CD4-positive, alpha-beta T cell treated with Interleukin-17A for 4 hours (primary cell): ENCODE measurements at places on chromosomes 2 and 18.

DNA sequence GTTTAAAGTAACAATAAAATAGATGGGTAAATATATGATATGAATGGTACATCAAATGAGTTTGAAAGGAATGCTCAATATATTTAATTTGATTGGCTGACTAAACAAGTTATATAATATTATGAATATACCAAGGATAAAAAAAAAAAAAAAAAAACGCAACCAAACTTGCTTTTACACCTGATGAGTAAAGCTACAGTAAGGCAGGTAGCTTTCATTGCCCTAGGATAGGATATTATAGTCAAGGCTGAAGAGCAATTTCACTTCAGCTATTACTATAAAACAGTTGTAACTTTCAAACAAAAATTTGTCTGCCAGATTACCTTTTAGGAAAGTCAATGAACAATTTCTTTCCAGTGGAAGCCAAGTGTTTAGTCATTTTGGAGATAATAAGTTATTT, 56.8 kb upstream of the PEX13 start:
- no peak for DNase-seq

DNA sequence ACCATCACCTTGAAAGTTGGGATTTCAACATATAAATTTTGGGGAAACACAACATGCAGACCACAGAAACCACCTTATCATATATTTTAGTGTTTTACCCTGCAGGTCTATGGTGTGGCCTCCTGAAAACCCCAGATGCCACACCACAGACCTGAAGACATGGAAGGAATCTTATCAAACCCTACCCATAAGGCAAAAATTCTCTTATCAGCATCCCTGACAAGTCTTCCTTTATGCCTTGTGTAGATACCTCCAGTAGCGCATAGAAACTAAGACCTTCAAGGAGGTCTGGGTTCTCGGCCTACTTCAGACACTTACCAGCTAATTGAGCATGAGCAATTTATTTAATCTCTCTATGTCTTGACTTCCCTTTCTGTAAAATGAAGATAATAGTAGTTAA, 59.1 kb upstream of the SLC14A2 start:
- DNase-seq = no peak

DNA sequence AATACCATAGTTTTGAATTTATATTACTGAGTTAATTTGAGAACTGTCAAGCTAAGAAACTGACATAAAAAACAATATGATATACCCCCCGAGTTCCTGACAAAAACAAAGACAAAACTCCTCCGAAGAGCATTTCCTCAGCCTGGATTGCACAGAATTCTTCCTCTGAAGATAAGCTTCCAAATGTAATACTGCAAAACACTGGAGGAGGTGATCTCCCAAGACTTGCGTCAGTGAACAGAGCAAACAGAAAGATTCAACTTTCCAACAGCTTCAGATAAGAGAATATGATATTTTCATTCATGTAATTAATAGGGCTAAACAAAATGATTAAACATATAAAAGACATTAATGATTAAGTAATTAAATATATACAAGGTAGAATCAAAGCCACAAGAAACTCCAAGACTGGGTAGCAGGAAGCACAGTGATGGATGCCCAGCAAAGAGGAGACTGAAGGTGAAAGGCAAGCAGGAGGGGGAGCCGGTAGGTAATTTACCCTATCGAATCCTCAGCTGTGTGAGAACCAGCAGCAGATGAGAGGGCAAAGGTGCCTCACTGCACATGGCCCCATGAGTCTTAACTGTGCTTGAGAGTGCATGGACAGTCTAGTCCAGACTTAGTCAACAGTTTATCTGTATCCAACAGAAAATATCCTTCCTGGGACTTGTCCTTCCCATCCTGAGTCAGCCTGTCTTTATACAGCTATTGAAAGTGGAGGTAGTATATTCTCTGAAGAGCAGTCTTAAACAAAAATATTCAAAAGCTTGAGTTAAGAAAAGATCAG, 18.3 kb upstream of the SERPINB3 start:
- no peak for DNase-seq

DNA sequence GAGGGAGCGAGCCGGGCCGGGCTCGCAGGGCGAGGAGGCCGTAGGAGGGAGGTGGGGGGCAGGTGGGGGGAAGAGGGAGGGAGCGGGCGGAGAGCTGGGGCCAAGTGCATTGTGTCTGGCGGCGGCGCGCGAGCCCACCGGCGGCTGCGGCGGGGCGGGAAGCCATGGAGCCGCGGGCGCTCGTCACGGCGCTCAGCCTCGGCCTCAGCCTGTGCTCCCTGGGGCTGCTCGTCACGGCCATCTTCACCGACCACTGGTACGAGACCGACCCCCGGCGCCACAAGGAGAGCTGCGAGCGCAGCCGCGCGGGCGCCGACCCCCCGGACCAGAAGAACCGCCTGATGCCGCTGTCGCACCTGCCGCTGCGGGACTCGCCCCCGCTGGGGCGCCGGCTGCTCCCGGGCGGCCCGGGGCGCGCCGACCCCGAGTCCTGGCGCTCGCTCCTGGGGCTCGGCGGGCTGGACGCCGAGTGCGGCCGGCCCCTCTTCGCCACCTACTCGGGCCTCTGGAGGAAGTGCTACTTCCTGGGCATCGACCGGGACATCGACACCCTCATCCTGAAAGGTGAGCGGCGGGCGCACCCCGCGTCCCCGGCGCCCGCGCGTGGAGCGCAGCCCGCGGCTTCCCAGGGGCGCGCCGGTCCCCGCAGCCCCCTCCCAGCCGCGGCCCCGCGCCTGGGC, at the start of gene TMEM178A:
TMEM178A (plus strand) TSS at position 107 of the 680 bp plus-strand sequence; CDS start at position 165, 58 bp downstream.
- DNase-seq = no peak

DNA sequence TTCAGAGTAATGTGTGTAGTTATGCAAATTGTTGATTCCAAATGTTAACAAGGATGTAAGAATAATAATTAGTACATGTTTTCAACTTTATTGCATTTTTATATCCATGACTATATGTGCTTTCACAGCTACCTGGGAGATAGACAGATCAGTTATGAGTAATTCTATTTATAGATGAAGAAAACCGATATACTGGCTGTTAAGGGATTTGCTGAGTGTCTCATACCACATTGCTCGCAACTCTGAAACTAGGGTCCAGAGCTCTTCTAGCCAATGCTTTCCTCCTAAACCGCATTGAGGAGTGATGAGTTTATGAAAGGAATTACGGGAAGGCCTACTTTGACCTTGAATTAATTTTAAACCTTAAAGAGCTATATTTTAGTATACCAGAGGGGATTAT, 202.3 kb downstream of the MYO3B start:
- no peak for DNase-seq

- DNase-seq = no peak
Measured at GRCh38 chr2:129984426-129984825, 5.0 kb downstream of the RAB6C start.

DNA sequence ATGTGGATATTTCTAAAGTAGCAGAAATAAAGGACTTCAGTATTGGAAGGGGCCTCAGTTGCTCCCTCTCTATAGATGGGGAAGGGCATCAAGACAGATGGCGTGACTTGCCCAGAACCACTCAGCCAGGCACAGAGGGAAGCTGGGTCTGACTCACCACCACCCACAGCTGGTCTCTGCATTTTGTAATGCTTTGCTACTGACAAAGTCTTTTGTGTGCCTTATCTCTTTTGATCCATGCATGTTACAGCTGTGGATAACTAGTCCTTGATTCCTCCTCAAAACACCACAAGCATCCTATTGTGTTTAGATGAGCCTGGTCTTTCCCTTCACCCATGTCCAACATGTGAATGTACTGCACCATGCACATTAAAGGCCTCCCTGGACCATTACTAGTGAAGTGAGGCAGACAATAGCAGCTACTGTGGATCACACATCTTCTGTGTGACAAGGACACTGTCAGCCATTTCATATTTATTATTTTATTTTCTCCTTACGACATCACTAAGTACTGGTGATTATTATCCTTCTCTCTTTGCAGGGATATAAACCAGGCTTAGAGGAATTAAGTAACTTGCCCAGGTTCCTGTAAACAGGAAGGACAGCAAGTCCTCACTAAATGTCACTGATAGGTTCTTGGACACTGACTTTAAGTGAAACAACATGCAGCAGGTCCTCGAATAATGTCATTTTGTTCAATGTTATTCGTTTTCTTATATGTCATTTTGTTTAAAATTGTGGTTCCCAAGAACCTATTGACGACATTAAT, 29.6 kb upstream of the IL37 start:
- DNase-seq = no peak

DNA sequence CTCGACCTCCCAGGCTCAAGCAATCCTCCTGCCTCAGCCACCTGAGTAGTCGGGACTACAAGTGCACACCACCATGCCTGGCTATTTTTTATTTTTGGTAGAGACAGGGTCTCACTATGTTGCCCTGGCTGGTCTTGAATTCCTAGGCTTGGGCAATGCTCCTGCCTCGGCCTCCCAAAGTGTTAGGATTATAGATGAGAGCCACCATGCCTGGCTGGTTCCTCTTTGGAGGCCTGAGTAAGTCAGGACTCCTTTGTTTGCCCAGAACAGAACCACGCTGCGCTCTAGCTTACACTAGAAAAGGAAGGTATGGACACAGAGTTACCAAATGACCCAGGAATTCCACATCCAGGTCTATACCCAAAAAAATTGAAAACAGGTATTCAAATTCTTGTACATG, 135.9 kb upstream of the SLC1A4 start:
- no peak for DNase-seq

- no peak for DNase-seq
Measured at GRCh38 chr2:144996225-144996795, 476.4 kb upstream of the ZEB2 start.

GRCh38 chr2:235098269-235098668, 146.5 kb downstream of the SH3BP4 start:
- no peak for DNase-seq

DNA sequence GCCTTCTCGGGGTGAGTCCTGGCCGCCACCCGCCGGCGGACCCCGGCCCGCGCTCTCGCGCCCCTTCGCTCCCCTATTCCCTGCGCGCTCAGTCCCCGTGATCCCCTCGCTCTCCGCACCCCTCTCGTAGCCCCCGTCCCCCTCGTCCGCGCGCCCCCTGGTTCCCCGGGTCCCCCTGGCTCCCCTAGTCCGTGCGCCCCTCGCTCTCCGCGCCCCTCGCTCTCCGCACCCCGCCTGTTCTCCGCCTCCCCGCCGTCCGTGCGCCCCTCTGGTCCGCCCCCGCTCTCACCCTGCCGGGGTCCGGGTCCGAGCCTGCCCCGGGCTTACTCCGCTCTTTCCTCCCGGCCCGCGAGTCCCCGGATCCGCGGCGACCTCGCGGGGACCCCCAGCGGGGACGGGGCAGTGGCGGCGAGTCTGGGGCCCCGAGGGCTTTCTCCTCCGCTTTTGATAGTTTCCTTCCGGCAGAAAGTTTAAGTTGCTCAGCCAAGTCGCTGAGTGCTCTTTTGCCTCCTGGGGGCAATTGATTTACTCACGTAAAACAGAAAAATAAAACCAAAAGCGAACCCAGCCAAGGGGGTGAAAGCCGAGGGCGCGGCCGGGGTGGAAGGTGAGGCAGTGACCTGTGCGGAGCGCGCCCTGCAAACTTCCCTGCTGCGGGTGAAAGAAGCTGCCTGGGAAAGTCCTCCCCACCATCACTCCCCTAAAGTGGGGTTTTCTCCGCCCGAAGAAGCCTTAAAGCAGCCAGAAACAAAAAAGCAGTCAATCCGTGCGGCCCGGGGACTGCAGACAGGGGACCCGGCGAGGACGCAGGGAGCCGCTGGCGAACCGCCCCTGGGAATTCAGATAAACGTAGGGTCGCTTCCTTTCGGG, 568 bp downstream of the RAB31 start:
- no peak for DNase-seq

- DNase-seq = no peak
Measured at GRCh38 chr2:241302759-241303651, 12.5 kb downstream of the HDLBP start.

DNA sequence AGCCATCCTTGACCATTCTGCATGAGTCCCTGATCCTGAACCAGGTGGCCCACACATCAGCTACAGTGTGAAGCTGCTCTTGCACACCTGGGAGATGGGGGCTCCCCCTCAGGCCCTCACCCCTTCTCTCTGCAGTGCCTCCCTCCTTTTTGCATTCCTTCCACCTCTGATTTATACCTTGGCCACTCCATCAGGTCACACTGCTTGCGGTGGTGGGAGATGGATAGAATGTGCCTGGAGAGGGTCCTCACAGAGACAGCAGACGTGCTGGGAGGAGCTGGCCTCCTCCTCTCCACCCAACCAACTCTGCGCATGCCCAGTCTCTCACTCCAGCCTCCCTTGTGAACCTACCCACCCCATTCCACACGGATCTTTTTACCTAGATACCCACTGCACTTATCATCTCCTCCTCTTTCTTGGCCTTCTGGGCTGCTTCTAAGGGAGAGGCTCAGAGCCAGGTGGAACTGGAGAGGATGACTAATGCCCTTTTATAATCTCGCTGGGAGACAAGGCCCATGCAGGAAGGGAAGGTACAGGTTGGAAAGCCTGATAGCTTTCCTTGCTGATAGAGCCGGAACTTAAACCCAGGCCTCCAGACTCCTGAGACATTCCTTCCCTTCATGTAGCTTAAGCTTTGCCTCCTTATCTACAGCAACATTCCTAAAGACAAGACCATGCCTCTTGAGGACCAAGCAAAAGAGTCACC, 205.1 kb downstream of the ZBTB7C start:
- DNase-seq = no peak

DNA sequence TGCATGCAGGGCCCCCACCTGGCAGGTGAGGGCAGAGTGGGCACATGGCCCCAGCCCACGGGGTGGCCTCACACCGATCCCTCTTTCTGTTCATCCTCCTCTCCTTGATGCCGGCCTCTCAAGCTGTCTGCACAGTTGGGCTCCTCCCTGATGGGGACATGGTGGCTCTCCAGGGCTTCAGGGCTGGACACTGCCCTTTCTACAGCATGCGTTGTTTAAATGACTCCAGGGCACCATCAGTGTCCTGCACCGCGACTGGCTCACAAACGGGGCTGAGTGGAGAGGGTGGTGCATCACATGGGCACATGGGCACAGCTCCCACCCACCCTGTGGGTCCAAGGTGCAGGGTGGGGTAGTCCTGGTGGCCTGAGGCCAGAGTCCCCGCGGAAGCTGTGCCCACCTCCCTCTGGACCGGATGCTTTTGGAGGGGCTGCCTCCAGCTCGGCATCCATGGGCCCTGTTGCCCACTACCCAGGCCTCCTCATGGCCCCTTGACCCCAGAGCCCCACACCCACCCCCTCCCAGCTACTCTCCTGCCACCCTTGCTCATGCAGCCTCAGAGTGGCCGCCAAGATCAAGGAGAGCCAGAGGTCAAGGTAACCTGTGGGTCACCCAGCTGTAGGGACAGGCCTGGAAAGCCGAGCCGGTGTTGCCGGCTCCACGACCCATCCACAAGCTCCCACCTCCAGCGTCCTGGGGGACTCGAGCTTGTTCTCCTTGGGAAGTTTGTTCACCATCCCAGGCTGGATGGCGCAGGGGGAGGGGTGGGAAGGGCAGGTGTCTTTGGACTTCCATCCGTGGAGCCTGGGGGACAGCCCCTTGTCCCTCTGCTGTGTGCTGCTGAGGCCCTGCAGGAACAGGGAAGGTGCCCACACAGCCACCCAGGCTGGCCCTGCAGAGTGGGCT, 12.3 kb upstream of the SNED1 start:
- DNase-seq = no peak
